Activated T-helper 2 cell treated with anti-CD3 and anti-CD28 coated beads, Interferon-gamma antibody, Interleukin-2, Interleukin-4, amounts not matched to agents 10 μg/mL and 5 μg/mL and 100 μg/mL, durations not matched to agents 14 hours and 24 hours and 36 hours (primary cell): ENCODE measurements at places on chromosomes 2 and 18.

GRCh38 chr2:79971807-79972206 is 332.7 kb downstream of the LRRTM1 start:
- DNase-seq: no peak

DNA sequence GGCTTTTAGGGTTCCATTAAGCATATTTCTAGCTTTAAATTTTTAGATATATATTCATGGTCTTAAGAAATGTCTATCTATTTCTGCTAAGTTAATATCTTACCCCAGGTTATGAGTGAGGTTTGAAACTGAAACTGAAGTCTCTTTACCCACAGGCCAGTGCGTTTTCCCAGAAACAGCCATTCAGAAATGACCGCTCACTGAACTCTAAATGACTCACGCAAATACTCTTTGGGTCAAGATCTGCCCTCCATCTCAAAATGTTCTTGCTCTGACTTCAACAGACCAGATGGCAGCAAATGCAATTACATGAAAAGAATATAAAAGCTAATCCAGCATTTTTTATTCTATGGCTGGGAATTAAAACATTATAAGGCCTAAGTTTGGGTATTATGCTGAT is 315.2 kb downstream of the TDRD15 start:
- no peak for DNase-seq

DNA sequence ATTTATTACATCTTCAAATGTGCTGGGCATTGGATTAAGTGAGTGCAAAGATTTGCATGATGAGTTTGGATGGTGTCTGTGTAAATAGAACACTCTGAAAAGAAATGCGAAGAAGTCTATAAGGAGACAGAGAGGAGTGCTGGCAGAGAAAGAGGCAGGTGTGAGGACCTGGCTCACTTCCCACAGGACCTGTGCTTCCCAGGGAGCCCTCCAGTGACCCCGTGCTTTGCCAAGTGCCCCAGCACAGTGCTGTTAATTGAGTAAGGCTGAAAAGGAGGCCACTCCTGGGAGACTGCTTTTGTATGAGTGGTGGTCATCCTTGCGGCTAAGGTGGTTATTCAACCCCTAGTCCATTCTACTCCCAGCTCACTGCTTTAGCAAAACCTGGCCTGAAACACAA is 230.8 kb downstream of the OSR1 start:
- DNase-seq: no peak

- no peak for DNase-seq
These were observed 120.4 kb downstream of the KLHL29 start for GRCh38 chr2:23505218-23505983.

DNA sequence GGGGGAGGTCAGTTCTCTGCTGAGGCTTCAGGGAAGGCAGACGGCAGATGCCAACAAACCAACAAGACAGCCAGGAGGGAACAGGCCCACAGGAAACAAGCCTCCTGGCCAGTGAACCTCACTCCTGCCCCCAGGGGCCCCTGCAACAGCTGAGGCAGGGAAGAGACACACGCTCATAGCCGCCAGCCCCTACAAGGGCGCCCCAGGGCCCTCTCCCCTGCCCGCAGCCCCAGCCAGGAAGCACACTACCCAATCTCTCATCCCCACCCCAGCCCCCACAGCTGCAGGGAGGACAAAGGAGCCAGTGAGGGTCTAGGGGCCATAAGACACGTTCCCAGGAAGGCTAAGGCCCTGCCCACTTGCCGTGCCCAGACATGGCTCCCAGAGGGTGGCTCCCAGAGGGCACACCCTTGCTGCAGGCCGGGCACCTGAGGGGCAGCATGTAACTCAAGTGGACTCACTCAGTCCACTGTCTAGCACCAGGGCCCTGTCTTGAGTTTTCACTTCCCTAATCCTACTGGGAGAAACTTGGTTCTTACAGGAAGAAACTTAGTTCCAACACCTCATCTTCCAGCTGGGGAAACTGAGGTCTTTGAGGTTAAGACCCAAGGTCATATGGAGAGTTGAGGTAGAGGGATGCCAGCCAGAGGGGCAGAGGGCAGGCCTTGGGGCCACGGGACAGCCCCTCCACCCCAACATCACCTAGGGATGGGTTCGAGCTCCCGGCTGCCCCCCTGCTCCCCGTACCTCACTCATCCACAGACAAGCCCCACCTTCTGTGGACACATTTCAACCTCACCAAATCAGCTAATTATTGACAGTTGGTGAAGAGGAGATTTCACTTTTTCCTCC is 37.3 kb downstream of the EMX1 start:
- no peak for DNase-seq

DNA sequence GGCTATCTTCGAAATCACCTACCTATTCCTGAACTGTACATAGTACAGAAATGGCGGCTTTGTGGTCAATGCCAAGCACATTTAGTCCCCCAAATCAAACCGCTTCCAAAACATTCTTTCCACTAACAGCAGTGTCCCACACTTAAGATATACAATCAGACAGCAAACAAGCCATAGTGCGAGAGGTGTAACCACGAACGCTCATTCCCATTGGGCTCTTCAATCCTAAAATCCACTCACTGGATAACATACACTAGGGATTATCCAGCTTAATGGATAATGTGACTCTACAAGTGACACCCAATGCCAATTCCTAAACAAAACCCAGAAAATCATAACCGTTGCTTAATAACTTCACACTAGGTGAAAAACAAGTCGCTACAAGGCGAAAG is 2.0 kb downstream of the XPO1 start:
- DNase-seq: no peak

DNA sequence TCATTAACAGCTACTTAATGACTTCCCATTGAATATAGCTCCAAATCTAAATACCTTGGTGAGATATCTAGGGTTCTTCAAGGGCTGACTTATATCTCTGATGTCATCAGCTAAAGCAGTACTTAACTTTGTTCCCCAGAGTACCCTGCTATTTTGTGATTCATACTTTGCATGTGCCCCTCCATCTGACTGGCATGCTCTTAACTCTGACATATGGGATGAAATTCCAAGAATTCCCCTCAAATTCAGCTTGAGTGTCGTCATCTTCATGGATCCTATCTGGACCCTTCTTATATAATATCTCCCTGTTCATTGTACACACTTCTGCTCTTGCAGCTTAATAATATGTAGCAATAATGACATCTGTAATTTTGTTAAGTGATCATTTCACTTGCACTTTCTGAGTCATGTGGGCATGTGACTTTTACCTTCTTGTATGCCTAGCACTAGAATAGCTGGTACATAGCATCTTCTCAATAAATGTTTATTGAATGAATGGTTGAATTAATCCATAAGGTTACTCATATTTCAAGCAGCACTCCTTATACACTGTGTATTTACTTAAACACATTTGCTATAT is 172.9 kb downstream of the WDR7 start:
- DNase-seq: no peak

DNA sequence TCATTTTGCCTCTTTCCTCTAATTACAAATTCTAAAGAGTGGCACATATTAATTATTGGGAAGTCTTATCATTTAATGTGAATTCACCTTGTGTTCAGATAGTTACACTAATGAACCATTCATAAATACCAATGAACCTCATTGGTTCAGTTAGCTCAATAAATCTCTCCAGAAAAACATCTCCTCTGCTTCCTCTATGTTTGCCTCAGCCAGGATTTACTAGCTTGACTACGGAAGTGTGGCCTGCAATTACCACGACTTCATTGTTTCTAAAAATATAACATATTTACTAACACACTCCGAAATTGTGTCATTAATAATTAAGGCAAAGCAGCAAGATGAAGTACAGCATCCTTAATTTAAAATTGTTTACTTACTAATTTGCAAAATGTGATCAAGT is 103.3 kb downstream of the PLA2R1 start:
- DNase-seq: no peak

DNA sequence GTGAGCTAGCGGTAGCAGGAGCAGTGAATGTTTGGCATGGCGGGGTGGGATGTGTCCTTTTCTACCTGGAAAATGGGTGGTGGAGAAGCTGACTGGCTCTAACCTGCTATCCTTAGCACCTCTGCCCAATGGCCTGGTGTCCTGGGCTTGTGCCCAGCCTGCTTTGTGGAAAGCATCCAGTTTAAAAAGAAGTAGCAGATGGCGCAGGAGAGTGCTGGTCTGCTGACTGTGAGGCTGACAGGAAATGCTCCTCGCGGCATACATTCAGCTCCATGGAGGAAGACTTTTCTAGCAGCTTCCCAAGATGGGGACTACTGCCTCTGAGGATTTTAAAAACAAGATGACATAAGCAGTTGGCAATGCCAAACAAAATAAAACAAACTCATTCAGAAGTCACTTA is 56.2 kb upstream of the LYPD6B start:
- DNase-seq: no peak

GRCh38 chr2:107168141-107168540 is 282.2 kb upstream of the ST6GAL2 start:
- DNase-seq: no peak

DNA sequence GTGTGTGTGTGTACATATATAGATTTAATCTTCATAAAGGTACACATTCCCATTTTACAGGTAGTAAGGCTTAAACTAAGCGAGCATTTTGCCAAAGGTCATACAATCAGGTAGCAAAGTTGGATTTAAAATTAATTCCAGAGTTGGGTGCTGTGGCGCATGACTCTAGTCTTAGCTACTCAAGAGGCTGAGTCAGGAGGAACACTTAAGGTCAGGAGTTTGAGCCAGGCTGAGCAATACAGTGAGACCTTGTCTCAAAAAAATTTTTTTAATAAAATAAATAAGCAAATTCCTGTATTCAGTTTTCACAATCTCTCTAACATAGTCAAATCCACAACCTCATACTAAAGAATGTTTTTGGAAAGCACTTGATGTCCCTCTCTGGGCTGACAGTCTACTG is 111.5 kb upstream of the LDLRAD4 start:
- no peak for DNase-seq

GRCh38 chr2:235086481-235087184 is 134.8 kb downstream of the SH3BP4 start:
- no peak for DNase-seq

DNA sequence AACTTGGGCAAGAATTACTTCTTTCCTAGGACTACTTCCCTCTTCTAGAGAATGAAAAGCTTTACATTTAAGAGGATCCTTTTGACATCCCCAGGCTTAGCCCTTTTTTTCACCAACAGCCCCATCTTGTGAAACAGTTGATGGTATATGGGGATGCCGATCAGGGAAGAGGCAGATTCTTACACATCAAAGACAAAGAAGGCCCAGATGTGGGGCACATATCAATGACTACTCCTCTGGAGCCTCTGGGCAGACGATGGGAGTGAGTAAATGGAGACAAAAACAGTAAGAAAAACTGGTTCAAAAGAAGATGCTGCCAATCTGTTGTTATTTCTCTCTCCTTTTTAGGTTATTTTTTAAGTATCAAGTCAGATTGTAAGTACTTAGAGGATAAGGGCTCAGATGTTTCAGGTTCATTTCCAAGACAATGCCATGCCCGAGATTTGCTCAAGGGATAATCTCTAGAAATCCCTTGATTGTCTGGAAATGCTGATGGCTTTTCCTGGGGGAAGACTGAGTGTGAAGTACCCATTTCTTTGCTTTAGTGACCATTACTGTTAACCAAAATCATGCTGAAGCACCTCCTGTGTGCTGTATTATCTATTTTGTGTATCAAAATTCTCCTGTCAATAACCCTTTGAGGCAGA is 117.5 kb downstream of the EPHA4 start:
- DNase-seq: no peak
